ENCODE measurements at places on chromosomes 2 and 18. TPM values are rescaled to one million over a fixed set of nuclear protein-coding genes. Genes with fewer than 3 reads are reported as not detected.

DNA sequence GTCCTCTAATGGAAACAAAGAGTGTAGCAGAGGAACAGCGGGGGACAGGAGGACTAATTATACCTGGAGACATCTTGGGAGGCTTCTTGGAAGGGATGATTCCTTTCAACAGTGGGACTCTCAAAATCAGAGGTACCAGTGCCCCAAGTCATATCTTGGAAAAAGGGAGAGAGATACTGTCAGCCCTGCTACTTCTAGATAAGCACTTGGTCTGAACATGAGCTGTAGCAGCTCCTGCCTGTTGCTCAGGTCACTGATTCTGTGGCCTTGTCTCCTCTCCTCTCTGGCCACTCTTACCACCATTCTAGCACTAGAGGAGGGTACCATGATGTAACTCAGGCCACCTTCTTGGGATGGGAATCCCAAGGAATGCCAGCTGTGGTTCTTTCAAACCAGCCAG is 54.5 kb downstream of the MFSD6 start:
- DNase-seq, result no peak

- no peak for DNase-seq
Observed at GRCh38 chr2:12663306-12664037, 53.3 kb upstream of the TRIB2 start.

DNA sequence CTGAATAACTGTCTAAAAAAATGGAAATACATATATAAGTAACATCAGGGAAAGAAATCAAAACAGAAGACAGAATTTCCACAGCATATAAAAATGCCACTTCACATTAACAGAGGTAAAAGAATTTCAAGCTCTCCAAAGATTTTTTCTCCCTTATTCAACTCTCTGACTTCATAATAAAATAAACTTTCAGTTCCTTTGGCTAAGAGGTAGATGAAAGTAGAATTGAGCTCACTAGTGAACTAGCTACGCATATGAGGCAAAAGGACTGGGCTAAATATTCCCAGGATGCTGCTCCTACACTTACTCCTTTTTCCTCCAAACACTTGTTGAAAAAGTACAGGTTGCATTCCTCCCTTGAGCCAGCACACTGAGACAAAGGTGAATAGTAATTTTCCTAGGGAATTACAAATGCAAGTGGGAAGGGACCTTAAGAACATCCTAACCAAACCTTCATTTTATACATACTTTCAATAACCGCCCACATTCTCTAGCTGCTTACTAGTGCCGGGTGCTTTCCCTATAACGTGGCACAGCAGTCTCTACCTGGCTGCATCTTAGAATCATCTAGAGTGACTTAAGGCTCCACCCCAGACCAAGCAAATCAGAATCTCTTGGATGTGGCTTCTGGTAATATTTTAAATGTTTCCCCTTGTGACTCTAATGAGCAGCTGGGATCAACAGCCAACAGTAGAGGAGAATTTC is 136.6 kb downstream of the MTCL1 start:
- no peak for DNase-seq

GRCh38 chr2:173264603-173265366 is 89.9 kb upstream of the CDCA7 start:
- peak; percentile 53 for DNase-seq

The NEURL3 gene
- not detected for total RNA-seq

Data from Right ventricle myocardium superior (tissue), 1 donor.